ENCODE measurements at places on chromosomes 7 and 10.

DNA sequence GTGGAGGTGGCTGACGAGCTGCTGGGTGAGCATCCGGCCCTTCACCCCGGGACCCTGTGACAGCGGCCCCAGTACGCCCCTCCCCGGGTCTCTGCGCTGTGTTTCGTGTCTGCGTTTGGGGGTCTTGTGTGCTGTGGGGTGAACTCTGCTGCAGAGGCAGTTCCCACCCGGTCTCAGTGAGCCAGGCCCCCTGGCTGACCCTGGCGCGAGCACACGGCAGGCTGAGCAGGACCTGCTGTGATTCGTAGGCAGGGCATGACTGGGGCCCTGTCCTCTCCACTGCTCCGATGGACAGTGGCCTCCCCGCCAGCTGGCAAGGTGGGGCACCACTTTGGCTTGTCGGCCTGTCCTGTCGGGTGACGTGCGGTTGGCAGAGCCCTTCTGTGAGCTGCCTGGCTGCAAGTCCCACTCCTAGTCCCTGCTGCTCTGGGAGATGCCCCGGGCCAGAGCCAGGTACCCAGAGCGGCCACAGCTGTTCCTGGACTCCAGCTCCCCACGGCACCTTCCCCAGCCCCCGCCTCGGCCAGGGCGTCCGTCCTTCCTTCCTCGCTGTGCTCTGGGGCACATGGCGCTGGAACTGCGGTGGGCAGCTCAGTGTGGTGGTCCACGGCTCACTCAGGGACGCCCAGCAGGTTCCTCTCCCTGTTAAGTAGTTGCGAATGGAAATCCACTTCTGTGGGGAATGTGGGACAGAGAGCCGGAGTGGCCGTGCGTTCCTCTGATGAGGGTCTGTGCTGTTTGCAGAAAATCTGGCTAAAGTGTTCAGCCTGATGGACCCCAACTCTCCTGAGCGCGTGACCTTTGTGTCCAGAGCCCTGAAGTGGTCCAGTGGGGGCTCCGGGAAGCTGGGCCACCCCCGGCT lies 10.5 kb downstream of the GET4 start:
- no peak for DNase-seq

DNA sequence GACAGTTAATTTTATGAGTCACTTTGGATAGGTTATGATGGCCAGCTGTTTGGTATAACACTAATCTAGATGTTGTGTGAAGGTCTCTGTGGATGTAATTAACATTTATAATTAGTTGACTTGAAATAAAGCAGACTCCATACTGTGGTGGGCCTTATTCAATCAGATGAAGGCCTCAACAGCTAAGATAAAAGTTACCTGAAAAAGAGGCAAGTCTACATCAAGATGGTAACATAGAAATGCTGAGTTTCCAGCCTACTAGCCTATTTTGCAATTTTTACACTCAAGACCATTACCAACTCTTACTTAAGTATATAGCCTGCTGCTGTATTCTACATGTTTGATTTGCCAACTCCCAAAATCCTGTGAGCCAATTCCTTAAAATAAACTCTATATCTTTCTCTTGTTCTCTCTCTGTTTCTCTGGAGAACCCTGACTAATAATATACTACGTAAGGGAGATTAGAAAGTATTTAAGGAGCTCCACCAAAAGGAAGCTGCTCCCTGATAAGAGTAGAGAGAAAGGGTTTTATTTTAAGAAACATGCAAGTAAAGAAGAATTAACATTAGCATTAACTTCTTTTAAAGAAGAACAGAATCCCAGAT lies 42.7 kb downstream of the ZNF438 start:
- no peak for DNase-seq

GRCh38 chr7:107103369-107103768 lies 58.9 kb downstream of the PRKAR2B start:
- no peak for DNase-seq

- DNase-seq = no peak
Measured at GRCh38 chr7:44191171-44191570, 1.9 kb upstream of the GCK start.

DNA sequence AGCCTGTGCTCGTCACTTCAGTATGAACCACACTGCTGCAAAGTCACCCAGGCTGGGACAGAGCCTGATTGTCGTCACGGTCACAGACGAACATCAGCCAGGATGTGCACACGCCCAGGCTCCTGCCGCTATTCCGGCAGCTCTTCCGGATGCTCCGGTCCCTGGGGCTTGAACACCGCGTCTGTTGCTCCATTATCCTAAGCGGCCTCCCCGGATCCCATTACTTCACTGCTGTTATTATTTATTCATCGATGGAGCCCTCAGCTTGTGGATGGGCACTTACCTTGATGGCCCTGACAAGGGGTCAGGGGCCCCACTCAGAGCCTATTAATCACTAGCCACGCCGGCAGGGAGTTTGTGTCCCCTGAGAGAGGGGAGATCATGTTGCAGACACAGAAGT lies 120.8 kb upstream of the PCBD1 start:
- no peak for DNase-seq

GRCh38 chr10:120813085-120813484 lies 38.1 kb upstream of the WDR11 start:
- no peak for DNase-seq

DNA sequence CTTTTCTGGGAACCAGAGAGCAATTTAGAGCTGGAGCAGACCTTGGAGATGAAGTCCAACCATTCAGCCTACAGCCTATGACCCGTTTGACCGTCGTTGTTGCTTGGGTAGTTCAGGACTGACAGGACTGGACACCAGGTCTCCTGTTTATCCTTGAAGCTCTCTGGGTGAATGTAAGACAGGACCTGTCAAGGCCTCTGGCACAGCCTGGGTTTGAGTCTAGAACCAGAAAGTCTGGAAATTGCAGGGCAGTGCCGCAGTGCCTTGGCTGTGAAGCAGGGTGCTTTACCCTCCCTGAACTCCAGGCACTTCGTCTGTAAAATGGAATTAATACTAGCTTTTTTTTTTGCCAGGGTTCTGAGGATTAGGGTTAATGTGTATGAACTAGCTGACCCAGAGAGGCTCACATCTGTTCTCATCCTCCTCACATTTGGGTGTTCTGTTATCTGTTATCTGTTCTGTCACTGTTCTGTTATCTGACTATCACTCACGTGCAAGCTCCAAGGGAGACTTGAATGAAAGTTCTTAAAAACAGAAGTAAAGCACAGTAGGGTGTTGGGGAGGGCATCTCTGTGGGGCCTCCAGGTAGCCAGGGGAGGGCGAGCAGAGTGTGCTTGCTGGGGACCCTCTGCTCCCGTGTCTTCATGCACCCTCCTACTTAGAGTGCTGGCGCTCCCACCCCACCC lies 9.9 kb downstream of the BLVRA start:
- DNase-seq = no peak

GRCh38 chr7:28152594-28152993 lies 28.0 kb downstream of the JAZF1 start:
- DNase-seq = no peak

DNA sequence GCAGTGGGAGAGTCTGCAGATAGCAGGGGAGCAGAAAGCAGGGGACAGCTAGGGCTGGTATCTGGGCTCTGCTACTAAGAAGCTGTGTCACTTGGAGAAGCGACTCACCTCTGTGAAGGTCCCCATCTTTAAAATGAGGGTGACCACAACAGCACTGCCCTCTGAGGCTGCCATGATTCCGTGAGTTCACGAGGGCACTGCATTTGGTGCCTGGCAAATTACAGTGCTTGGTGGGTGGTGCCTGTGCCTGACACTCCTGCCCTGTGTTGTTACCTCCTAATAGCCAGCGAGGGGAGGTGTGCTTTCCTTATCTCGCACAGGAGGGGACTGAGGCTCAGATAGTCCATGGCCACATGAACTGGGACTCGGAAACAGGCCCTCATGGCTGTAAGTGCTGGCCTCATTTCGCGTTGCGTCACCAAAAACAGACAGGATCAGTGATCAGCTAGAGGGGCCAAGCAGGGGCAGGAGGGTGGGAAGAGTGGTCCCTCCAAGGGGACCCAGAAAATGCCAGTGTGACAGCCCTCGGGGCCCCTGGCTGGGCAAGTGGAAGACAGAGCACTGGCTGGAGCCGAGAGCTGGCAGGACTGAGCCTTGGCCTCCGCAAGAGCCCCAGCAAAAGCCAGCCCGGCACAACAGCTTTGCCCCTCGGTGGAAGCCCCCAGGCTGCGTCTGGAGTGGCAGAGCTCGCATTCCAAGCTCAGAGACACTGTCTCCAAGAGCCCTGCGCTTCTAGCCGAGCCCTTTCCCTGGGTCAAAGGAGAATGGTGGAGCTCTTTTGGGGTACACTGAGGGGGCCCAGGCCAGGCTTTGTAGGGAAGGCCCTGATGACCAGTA lies 17.3 kb upstream of the BNIP3 start:
- DNase-seq = no peak

- no peak for DNase-seq
Measured at GRCh38 chr7:130632111-130632510, 36.4 kb downstream of the COPG2 start.
